ENCODE measurements at places on chromosomes 12 and 14. TPM values are rescaled to one million over a fixed set of nuclear protein-coding genes. Genes with fewer than 3 reads are reported as not detected.

KCNK13 gene
- 0.44 TPM for total RNA-seq

BCL11B gene
- total RNA-seq: 0.21 TPM

GYS2 gene
- total RNA-seq: not detected

GRCh38 chr12:24363177-24363754 lies 413.8 kb upstream of the SOX5 start:
- no peak for DNase-seq

- DNase-seq: no peak
Observed at GRCh38 chr12:30797689-30798088, 42.9 kb upstream of the CAPRIN2 start.

DNA sequence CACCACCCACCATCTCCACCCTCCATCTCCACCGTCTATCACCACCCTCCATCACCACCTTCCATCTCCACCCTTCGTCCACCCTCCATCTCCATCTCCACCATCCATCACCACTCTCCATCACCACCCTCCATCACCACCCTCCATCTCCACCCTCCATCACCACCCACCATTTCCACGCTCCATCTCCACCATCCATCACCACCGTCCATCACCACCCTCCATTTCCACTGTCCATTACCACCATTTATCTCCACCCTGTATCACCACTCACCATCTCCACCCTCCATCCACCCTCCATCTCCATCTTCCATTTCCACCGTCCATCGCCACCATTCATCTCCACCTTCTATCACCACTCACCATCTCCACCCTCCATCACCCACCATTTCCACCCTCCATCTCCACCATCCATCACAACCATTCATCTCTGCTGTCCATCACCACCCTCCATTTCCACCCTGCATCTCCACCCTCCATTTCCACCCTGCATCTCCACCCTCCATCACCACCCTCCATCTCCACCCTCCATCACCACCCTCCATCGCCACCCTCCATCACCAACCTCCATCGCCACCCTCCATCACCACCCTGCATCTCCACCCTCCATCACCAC lies 6.1 kb upstream of the CEP170B start:
- no peak for DNase-seq

GRCh38 chr12:64059685-64060084 lies 162.4 kb downstream of the KICS2 start:
- no peak for DNase-seq

- no peak for DNase-seq
Observed at GRCh38 chr12:106814714-106815113, 40.2 kb downstream of the RIC8B start.

DNA sequence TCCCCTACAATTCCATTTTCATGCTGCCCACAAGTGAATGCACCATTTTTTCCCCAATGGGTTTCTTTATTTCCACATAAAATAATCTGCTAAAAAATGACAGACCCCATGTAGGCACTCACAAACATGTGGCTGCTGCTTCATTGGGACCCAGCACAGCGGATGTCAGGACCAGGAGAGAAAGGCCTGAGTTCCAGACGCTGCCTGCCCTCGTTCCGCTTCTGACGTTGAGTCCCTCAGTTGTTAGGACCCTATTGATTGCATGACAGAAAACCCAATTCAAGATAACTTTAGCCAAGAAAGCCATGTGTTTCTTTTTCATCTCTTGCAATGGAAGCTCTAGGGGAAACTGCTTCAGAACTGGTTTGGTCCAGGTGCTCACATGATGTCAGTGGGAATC lies 34.6 kb downstream of the ADGRD1 start:
- no peak for DNase-seq

DNA sequence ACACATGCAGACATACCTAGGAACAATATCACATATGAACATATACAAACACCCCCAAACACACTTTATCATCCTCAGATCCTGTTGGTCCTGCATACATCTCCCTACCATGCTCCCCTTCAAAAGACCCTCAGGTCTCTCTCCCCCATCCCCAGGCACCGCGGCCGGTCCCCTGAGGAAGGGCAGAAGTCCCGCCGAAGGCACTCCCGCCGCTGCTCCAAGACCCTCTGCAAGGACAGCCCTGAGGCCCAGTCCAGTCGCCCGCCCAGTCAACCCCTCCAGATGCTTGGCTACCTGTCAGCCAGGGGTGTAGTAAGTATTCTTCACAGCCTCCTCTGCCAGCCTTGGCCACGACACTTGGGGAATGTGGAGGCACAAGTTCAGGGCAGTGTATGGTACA lies 48.2 kb upstream of the HSPB8 start:
- DNase-seq: no peak

DNA sequence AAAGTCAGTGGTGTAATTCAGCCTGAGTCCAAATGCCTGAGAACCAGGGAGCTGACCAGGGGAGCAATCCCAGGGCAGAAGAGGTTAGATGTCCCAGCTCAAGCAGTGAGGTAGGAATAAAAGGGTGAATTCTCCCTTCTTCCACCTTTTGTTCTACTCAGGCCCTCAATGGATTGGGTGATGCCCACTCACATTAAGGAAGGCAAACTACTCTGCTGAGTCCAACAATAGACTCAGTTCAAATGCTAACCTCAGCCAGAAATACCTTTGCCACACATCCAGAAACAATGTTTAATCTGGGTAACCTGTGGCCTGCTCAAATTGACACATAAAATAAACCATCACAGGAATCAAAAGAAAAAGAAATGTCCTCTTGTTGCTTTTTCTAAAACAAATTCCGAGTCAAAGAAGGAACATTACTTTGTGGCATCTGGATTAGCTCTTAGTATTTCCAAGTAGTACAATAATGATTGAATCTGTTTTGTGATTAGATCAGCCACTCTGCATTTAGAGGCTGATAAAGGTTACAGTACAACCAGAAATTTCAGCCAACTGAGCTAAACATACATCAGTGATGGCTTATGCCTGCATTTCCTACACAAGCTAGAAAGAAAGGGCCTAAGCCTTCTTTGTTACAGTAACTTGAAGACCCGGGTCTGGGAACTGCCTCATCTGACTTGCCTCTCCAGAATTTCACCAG lies 43.6 kb upstream of the TRIM9 start:
- DNase-seq: no peak

- no peak for DNase-seq
Observed at GRCh38 chr14:73245480-73246325, 8.4 kb downstream of the PAPLN start.

GRCh38 chr12:94264736-94265485 lies 116.5 kb downstream of the PLXNC1 start:
- DNase-seq: no peak

GRCh38 chr12:32692358-32692757 lies 13.3 kb downstream of the DNM1L start:
- DNase-seq: no peak

DNA sequence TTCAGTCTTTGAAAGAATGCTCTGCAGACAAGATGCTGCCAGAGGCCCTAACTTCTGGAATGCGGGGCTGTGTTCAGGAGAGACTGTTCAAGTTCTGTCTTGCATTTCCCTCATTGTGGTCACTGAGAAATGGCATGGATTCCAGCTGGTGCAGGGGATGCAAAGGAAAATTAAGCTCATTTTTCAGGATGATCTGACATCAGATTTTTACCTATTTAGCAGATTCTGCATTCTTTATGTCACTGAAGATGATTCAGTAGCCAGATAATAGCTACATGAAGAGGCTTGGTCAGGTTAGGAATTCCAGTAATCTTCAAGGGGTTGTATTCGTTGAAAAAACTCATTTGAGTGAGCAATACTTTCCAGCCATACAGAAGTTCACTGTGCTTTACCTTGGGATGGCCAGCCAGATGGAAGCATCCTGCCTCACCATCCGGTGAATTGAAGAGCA lies 16.1 kb upstream of the MFAP5 start:
- no peak for DNase-seq

DNA sequence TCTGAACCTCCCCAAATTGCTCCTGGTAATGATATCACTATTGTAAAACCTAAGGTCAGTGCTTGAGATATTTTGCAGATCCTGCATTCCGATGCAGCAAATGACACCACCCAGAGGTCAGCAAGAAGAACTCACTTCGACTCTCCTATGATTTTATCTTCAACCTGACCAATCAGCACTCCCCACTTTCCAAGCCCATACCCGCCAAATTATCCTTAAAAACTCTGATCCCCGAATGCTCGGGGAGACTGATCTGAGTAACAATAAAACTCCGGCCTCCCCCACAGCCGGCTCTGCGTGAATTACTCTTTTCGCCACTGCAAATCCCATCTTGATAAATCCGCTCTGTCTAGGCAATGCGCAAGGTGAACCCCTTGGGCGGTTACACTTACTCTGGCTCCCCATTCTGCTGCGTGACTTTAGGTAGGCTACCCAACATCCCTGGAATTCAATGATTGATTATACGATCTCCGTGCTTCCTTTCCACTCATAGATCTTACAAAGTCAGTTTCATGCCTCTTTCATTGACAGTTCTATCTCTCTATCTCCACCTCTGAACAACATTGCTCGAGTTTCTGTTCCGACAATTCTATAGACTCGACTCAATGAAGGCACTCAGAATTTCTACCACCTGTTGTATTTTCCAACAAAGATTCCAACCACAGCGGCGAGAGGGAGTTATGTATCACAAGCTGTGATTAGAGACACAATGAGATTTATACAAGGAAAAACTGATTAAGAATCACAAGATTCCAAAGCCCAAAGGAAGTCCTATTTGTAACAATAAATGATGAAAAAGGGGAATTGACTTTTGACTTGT lies 939 bp downstream of the NPC2 start:
- DNase-seq: no peak

DNA sequence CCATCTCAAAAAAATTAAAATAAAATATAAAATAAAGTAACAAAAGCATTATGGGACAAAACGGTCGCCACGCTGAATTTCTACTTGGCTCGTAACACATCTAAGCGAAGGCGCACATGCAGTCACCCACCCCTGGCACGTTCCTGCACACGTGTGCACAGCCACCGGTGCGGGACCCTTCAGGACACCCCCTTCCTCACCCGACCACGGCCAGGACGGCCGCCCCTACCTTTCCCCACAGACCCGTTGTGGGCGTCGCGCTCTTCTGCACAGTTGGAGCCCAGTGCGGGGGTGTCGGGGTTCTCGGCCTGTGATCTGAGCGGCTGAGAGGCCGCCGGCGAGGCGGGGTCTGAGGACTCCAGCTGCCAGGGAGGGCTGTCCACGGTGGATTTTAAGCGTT lies 44.4 kb upstream of the GPR68 start:
- no peak for DNase-seq

GRCh38 chr12:124734224-124734788 lies 129.4 kb downstream of the SCARB1 start:
- DNase-seq: peak; percentile 55

GRCh38 chr14:21215130-21215878 lies 53.9 kb downstream of the HNRNPC start:
- DNase-seq: no peak

DNA sequence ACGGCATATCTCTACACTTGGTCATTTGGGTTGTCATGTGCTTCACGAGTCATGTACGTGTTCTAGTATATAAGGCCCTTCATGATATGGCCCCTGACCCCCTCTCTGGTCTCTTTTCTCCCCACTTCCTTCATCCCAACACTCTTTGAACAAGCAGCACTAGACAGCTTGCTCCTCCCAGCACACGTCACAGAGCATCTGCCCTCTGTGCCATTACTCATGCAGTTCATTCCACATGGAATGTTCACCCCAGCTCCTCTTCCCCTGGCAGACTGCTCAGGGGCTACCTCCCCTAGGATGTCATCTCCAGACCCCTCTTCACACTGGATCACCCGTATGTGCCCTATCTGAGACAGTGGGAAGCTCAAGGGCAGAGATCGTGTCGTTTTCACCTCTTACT lies 14.1 kb upstream of the LRP1-AS start:
- no peak for DNase-seq

Measured in tibial nerve (tissue), 4 donors.